ENCODE measurements at places on chromosomes 4 and X.

DNA sequence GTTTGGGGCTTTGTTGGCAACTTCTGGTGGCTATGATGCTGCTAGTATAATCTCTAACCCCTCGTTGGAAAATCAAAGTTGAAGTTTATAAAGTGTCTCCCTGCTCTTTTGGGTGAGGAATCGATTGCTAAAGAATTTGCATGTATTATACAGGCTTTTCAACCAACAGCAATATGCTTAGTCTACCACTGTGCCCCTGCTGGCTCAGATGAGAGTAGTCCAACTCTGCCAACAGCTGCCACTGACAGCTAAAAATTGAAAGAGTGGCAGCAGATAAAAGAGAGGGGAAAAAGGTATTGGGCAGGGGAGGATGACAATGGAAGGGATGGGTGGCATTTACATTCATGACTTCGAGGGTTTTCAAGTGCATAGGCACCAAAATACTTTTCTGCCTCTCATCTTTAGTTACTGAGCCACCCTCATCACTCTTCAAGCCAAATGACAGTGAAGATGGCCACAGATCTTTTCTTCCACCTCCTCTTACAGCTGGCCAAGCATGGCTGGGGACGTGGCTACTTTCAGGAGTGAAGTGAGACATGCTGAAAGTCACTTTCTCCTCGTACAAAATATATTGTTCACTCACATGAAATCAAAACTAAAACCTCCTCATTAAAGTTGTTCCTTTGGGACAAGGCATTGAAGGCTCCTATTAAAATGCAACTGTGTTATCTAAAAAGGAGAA is 2.7 kb upstream of the GRIA3 start:
- H3K4me1 ChIP-seq = peaks cover 5% of the 10 kb centered on the region
- no peak for DNase-seq
- peaks cover 24% of the 10 kb centered on the region for H3K27me3 ChIP-seq
- no peak overlapping the region for H3K4me3 ChIP-seq

DNA sequence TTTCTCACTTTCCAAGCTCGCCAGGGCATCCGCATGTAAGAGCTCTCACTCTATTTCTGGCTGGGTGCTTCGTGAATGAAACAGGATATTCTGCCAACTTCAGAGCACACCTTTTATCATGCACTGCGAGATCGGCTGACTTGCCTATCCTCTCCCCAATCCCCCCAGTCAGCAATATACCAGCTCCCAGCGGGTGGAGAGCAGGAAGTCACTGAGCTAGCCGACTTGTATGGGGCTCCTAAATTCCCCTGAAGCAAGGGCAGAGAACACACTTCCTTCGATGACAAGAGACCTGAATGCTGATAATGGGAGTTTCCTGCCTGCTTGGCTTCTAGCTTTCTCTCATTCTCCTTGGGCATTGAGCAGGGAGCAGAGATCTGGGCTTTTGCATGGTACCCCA is 33.8 kb upstream of the MAMLD1 start:
- H3K27me3 ChIP-seq = no peaks in the 10 kb centered on the region
- DNase-seq = no peak

- H3K27me3 ChIP-seq = no peaks in the 10 kb centered on the region
- no peak for DNase-seq
- peaks cover 21% of the 10 kb centered on the region for H3K4me1 ChIP-seq
- no peaks in the 10 kb centered on the region for H3K36me3 ChIP-seq
- no peak overlapping the region for H3K4me3 ChIP-seq
- no peak overlapping the region for H3K27ac ChIP-seq
These were observed 26.2 kb upstream of the MXD4 start for GRCh38 chr4:2288051-2288541.

DNA sequence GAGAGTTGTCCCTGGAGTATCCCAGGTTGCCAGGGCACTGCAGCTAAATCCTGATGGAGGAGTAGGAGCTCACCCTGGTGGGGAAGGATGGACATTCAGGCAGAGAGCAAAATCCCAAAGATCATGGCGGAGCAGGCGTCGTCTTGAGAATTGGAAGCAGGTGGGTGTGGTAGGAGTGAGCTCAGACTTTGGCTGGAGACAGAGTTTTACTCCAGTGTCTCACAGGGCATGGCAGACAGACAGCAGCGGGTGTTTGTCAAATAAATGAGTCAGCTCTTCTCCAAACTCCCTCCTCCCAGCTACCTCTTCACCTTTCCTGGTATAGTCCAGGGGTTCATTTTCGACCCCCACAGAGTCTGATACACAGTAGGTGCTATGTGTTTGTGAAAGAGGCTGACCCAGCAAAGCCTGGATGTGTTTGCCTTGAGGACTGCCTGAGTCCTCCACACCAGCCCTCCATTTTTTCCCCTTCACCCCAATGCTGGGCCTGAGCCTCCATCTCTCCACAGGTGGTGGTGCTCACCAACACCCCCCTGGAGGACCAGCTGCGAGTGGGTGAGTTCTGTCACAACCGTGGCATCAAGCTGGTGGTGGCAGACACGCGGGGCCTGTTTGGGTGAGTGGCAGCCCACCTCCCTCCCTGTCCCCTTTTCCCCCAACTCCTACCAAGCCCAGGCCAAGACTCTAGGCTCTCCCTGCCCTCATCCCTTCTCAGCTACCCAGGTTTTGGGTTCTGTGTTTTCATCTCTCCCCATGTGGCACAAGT is 6.9 kb downstream of the UBA1 start:
- H3K27ac ChIP-seq = peak overlapping the region; percentile 41
- H3K4me1 ChIP-seq = peaks cover 18% of the 10 kb centered on the region
- H3K27me3 ChIP-seq = no peaks in the 10 kb centered on the region
- H3K36me3 ChIP-seq = peaks cover 68% of the 10 kb centered on the region
- DNase-seq = no peak

DNA sequence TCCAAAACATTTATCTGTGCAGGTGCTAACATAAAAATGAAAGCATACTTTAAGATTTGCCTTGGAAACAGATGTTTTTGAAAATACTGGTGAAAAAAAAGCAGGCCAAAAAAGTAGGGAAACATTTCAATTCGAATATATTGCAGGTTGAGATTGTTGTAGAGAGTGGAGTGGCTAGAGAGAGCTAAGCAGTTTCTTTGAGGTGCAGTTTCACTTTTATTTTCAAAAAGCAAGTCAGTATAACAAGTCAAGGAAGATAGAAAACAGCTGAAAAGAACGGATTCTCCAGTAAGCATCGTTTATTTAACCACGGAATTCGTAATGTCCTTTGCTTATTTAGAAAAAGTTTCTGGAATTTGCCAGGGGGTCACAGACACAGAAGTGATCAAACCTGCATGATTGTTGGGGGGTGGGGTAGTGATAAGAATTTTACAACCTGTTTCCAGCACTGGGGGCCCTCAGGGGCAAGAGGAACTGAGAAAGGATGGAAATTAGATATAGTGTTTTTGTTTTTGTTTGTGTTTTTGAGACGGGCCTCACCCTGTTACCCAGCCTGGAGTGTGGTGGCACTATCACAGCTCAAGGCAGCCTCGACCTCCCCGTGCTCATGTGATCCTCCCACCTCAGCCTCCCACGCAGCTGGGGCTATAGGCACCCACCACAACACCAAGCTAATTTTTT is 175.0 kb downstream of the TENM3 start:
- DNase-seq = no peak
- no peaks in the 10 kb centered on the region for H3K4me1 ChIP-seq
- no peak overlapping the region for H3K27ac ChIP-seq
- H3K4me3 ChIP-seq = no peak overlapping the region
- no peaks in the 10 kb centered on the region for H3K27me3 ChIP-seq

- no peaks in the 10 kb centered on the region for H3K27me3 ChIP-seq
- no peak overlapping the region for H3K27ac ChIP-seq
- H3K4me1 ChIP-seq = no peaks in the 10 kb centered on the region
These were observed 228.8 kb downstream of the ADGRL3 start for GRCh38 chr4:61428950-61429349.

GRCh38 chr4:77360451-77360850 is 203.4 kb downstream of the CCNG2 start:
- DNase-seq = no peak
- peaks cover 3% of the 10 kb centered on the region for H3K27me3 ChIP-seq
- no peaks in the 10 kb centered on the region for H3K36me3 ChIP-seq
- H3K4me1 ChIP-seq = peaks cover 7% of the 10 kb centered on the region
- no peak overlapping the region for H3K4me3 ChIP-seq
- no peak overlapping the region for H3K27ac ChIP-seq

DNA sequence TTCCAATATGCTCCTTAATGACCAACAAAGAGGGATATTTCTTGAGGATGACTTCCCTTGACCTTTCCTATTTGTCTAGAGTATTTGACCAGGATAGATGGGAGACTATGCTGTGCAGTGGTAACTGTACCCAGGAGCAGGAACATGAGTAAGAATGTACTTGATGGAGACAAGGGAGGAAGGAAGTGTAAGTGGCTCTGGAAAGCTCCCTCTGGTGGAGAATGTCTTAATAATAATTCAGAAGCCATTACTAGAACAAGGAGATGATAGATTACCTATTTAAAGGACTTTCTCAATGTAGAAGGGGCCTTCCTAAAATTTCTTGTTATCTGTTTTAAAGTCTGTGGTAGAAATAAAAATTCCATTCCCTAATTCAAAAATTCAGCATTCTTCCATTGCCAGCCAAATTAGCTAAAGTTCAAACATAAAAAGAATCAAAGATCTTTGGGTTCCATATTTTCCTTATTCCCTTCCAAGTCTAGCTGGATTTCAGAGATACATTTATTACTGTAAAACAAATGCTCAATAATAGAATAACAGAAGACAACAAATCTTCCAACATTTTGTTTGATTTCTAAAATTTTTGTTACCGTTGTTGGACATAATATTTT is 83.8 kb downstream of the GRID2 start:
- no peaks in the 10 kb centered on the region for H3K36me3 ChIP-seq
- no peak overlapping the region for H3K4me3 ChIP-seq
- H3K4me1 ChIP-seq = no peaks in the 10 kb centered on the region
- H3K27ac ChIP-seq = no peak overlapping the region
- DNase-seq = no peak

GRCh38 chr4:86977621-86978184 is 42.9 kb downstream of the AFF1 start:
- no peak overlapping the region for H3K4me3 ChIP-seq
- peaks cover 50% of the 10 kb centered on the region for H3K4me1 ChIP-seq
- H3K27ac ChIP-seq = no peak overlapping the region
- no peak for DNase-seq
- H3K36me3 ChIP-seq = peaks cover 5% of the 10 kb centered on the region
- no peaks in the 10 kb centered on the region for H3K27me3 ChIP-seq

DNA sequence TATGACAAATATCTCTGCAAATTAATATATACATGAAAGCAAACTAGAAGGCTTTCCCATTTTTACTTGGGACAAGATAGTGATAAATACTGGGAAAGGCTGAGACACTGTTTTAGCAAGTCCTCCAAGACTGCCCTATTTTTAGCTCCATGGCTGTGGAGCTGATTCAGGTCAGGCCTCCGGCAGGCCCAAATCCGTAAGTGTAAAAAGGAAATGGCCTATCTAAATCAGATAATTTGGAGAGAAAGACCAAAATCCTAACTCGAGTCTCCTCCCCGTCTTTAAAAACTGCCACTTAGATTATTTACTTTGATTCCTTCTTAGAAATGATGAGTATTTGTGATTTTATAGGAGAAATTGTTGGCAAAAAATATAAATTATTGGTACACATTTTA is 2.9 kb downstream of the OTUD4 start:
- H3K27me3 ChIP-seq = no peaks in the 10 kb centered on the region
- H3K36me3 ChIP-seq = peaks cover 25% of the 10 kb centered on the region
- peak overlapping the region; percentile 93 for H3K27ac ChIP-seq
- peak overlapping the region; percentile 89 for H3K4me3 ChIP-seq
- DNase-seq = no peak

DNA sequence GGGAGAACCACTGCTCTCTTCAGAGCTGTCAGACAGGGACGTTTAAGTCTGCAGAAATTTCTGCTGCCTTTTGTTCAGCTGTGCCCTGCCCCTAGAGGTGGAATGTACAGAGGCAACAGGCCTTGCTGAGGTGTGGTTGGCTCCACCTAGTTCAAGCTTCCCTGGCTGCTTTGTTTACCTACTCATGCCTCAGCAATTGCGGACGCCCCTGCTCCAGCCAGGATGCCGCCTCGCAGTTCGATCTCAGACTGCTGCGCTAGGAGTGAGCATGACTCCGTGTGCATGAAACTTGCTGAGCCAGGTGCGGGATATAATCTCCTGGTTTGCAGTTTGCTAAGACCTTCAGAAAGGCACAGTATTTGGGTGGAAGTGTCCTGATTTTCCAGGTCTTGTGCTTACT is 70.9 kb downstream of the MAGEB5 start:
- no peaks in the 10 kb centered on the region for H3K36me3 ChIP-seq
- no peaks in the 10 kb centered on the region for H3K4me1 ChIP-seq
- H3K27ac ChIP-seq = no peak overlapping the region
- no peak for DNase-seq

DNA sequence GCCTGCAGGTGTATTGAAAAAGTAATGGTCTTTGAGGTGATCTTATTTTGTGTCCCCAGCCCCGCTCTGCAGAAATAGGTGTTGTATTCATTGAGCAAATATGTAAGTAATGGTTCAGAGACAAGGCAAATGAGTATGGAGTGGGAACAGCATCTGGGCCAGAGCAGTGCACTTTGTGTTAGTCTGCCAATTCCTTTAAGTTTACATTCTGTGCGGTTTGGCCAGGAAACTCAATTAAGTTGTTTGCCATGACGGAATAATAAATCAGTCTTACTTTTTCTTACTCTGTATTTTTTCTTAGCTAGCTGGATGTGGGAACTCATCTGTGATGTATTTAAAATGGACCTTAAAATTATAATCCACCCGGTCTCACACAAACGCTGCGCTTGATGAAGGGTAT is 12.6 kb downstream of the DCLK2 start:
- no peak for DNase-seq
- H3K4me3 ChIP-seq = no peak overlapping the region
- no peaks in the 10 kb centered on the region for H3K36me3 ChIP-seq
- peaks cover 4% of the 10 kb centered on the region for H3K27me3 ChIP-seq
- no peaks in the 10 kb centered on the region for H3K4me1 ChIP-seq
- H3K27ac ChIP-seq = no peak overlapping the region

DNA sequence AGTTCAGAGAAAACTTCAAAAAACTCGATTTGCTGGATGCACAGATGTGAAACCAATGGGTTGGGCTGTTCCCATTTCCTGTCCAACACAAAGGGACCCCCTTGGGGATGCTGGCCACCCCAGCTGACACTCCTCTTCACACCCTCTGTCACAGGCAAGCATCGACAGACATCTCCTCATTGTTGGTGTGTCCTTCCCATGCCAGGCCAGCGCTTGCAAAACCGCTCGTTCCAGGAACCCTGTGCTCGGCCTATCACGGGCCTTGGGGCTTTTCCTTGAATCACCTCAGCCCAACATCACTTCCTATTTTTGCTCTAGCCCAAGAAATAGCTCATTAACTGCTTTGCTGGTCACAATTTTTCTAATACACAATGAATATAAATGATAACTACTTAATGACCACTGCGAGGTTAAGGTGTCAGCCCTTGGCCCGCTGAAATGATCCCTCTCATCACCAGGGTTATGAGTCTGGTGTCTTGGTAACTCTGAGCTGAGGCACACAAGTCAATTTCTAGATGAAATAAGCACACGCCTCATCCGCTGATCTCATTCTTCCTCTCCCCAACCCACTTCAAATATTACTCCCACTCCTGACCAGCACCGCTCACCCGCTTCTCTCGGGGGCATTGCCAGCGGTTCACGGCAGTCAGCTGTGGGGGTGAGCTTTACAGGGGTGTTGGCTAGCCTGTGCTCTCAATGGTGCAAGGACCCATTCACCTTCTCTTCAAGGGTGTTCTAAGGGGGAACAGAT is 32.3 kb downstream of the BCOR start:
- no peaks in the 10 kb centered on the region for H3K4me1 ChIP-seq
- DNase-seq = no peak
- H3K27me3 ChIP-seq = no peaks in the 10 kb centered on the region
- H3K4me3 ChIP-seq = no peak overlapping the region

GRCh38 chr4:6324461-6324998 is 54.9 kb downstream of the WFS1 start:
- H3K4me1 ChIP-seq = no peaks in the 10 kb centered on the region
- H3K27me3 ChIP-seq = peaks cover 49% of the 10 kb centered on the region
- H3K36me3 ChIP-seq = no peaks in the 10 kb centered on the region
- no peak overlapping the region for H3K27ac ChIP-seq
